ENCODE measurements at places on chromosomes 13 and 19.

GRCh38 chr19:42006569-42006968, 12.5 kb upstream of the ATP1A3 start:
- H3K4me1 ChIP-seq, result no peaks in the 10 kb centered on the region
- no peaks in the 10 kb centered on the region for H3K36me3 ChIP-seq
- H3K27me3 ChIP-seq, result peaks cover 61% of the 10 kb centered on the region

DNA sequence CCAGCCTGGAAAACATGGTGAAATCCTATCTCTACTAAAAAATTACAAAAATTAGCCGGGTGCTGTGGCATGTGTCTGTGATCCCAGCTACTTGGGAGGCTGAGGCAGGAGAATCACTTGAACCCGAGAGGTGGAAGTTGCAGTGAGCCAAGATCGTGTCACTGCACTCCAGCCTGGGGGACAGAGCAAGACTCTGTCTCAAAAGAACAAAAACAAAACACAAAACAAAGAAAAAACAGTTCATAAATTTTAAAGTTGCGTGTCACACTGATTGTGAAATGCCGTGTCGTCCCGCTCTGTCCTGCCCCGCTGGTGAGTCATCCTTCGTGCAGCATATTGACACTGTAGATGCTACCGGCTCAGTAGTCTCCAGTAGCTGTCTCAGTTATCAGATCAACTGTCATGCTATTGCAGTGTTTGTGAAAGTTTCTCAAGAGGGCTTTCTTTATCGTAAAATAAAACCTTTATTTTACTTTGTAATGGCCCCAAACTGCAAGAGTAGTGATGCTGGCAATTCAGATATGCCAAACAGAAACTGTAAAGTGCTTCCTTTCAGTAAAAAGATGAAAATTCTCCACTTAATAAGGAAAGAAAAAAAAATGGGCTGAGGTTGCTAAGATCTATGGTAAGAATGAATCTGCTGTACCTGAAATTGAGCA, 36.4 kb upstream of the IGFL1 start:
- H3K4me3 ChIP-seq, result no peak overlapping the region
- H3K27ac ChIP-seq, result no peak overlapping the region
- no peaks in the 10 kb centered on the region for H3K36me3 ChIP-seq
- no peak for ATAC-seq
- peaks cover 74% of the 10 kb centered on the region for H3K27me3 ChIP-seq

DNA sequence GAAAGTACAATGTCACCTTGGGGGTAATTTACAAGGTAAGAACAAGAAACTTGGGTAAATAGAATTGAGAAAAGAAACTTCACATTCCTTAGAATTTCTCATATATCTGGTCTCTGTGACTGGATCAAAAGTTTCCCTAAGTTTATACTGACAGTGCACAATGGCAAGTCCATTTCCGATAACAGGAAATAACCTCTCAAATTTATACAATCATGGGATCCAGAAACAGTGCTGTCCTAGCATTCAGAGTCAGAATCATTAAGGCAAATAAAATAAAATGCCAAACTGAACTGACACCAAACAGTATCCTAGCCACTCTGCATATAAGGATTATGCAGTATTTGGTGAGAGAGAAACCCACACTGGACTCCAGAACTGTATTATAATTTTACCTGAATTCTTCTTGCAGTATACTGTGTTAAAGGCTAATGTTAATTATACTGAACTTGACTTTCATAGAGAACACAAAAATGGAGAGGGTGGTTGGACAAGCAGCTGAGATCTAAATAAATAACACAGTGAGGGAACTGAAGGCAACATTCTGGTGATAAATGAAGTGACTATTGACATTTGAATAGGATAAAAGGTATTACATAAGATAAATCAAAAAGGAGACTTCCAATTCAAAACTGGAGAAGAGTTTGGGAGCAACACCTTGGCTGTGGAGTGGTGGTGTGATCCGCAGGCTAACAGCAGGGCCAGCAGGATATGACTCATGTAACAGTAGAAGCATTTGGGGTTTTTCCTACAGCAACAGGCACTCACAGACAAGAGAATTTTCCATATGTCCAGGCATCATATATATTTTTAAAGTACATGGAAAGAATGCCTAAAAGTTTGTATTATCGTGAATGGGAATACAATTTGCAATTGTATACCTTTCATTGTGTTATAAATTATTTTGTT, 932.5 kb upstream of the MIR17HG start:
- no peaks in the 10 kb centered on the region for H3K27me3 ChIP-seq
- ATAC-seq, result no peak
- H3K4me3 ChIP-seq, result no peak overlapping the region
- no peaks in the 10 kb centered on the region for H3K36me3 ChIP-seq
- H3K27ac ChIP-seq, result no peak overlapping the region

DNA sequence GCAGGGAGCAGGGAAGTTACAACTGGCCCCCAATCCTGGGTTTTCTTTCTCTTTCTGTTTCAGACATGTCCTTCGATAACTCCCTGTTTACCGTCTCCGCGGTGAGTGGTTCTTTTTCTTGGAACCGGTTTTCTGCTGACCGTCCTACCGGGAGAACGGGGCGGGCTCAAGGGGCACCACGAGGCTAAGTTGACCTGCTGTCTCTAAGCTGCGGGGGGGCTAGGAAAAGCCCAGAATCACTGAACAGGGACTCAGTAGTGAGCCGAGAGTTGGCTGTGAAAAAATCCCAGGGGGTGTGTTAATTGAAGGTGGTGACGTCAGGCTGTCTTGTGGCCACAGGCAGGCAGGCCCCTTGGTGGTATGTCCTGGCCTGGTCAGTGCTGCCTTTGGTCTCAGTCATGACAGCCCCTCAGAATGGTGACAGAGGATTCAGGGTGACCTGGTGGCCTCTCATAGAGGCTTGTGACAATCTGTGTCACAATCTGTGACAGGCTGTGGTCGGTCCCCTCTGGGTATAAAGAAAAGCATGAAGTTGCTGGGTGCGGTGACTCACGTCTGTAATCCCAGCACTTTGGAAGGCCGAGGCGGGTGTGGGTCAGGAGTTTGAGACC, 8.1 kb upstream of the CARM1 start:
- ATAC-seq, result no peak
- no peaks in the 10 kb centered on the region for H3K36me3 ChIP-seq
- no peak overlapping the region for H3K4me3 ChIP-seq
- no peak overlapping the region for H3K27ac ChIP-seq
- no peaks in the 10 kb centered on the region for H3K27me3 ChIP-seq

- peak overlapping the region; percentile 56 for H3K4me3 ChIP-seq
- peaks cover 86% of the 10 kb centered on the region for H3K4me1 ChIP-seq
- H3K27me3 ChIP-seq, result no peaks in the 10 kb centered on the region
- peak overlapping the region; percentile 80 for H3K27ac ChIP-seq
Observed at GRCh38 chr19:8571006-8571411, 6.2 kb downstream of the MYO1F start.

DNA sequence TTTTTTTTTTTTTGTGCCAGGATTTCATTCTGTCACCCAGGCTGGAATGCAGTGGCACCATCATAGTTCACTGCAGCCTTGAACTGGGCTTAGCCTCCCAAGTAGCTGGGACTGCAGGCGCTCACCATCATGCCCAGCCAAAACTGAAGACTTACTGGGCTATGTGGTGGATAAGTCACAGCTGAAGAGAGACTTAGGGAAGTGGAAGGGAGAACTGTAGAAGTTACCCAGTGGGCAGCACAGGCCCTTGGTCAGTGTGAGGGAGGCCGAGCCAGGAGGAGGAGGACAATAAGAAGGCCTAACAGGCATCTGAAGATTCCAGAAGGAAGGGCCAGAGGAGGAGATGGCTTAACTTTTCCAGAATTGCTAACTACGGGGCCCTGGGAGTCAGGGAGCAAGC, 4.0 kb upstream of the PSPN start:
- no peaks in the 10 kb centered on the region for H3K27me3 ChIP-seq
- H3K36me3 ChIP-seq, result peaks cover 57% of the 10 kb centered on the region
- no peak for ATAC-seq
- H3K4me1 ChIP-seq, result no peaks in the 10 kb centered on the region
